Skeletal muscle tissue (tissue), 5 donors: ENCODE measurements at places on chromosomes 4 and X. TPM values are rescaled to one million over a fixed set of nuclear protein-coding genes. Genes with fewer than 3 reads are reported as not detected.

The GCNA gene
- total RNA-seq, result 2.6 TPM

The CNGA1 gene
- under 0.01 TPM for total RNA-seq

The PPEF2 gene
- total RNA-seq, result not detected

The TMEM35A gene
- 1.6 TPM for total RNA-seq

The SEC24B gene
- 15.7 TPM for total RNA-seq

The TMEM47 gene
- 54.8 TPM for total RNA-seq

The CXCL3 gene
- total RNA-seq, result not detected

The HS3ST1 gene
- under 0.01 TPM for total RNA-seq

The FMR1NB gene
- total RNA-seq, result not detected

The PALLD gene
- 140 TPM for total RNA-seq

The JADE3 gene
- total RNA-seq, result 5.2 TPM

The P2RY4 gene
- not detected for total RNA-seq

The CTAG1B gene
- not detected for total RNA-seq

The EXOC1L gene
- 2.6 TPM for total RNA-seq

The CPLX1 gene
- not detected for total RNA-seq

The NHS gene
- 1.0 TPM for total RNA-seq

The MAGEA2B gene
- total RNA-seq, result not detected

The NXF3 gene
- not detected for total RNA-seq

The FAM120C gene
- total RNA-seq, result 6.3 TPM

The CABS1 gene
- total RNA-seq, result not detected

The RNF4 gene
- 29.2 TPM for total RNA-seq

The DCTD gene
- 48.5 TPM for total RNA-seq

The PDLIM5 gene
- total RNA-seq, result 311 TPM

The TCEAL6 gene
- total RNA-seq, result not detected

The BRS3 gene
- not detected for total RNA-seq

The SH3BGRL gene
- 37.6 TPM for total RNA-seq

The PLK4 gene
- 5.7 TPM for total RNA-seq

The SMARCA1 gene
- 53.8 TPM for total RNA-seq

The SLC6A14 gene
- total RNA-seq, result not detected

The GRPR gene
- 1.0 TPM for total RNA-seq

The TMEM156 gene
- under 0.01 TPM for total RNA-seq

The APELA gene
- not detected for total RNA-seq

The TECRL gene
- 27.1 TPM for total RNA-seq

The RADX gene
- total RNA-seq, result 1.0 TPM

The TCEAL1 gene
- 27.7 TPM for total RNA-seq

The RBM47 gene
- 2.6 TPM for total RNA-seq

The SLC49A3 gene
- total RNA-seq, result 4.2 TPM
